ENCODE measurements at places on chromosomes 4 and X. TPM values are rescaled to one million over a fixed set of nuclear protein-coding genes. Genes with fewer than 3 reads are reported as not detected.
A peak's percentile ranks its signal among the peaks of the same experiment; 100 is the strongest.

LRIT3 gene
- 0.20 TPM for total RNA-seq

GSX2 gene
- not detected for total RNA-seq

GAGE12J gene
- total RNA-seq = not detected

IL1RAPL1 gene
- total RNA-seq = not detected

FMR1NB gene
- not detected for total RNA-seq

GRCh38 chrX:38993500-38993899 lies 192.2 kb downstream of the MID1IP1 start:
- no peak for DNase-seq
- H3K4me3 ChIP-seq = no peak overlapping the region
- H3K36me3 ChIP-seq = no peaks in the 10 kb centered on the region
- H3K27ac ChIP-seq = no peak overlapping the region

DNA sequence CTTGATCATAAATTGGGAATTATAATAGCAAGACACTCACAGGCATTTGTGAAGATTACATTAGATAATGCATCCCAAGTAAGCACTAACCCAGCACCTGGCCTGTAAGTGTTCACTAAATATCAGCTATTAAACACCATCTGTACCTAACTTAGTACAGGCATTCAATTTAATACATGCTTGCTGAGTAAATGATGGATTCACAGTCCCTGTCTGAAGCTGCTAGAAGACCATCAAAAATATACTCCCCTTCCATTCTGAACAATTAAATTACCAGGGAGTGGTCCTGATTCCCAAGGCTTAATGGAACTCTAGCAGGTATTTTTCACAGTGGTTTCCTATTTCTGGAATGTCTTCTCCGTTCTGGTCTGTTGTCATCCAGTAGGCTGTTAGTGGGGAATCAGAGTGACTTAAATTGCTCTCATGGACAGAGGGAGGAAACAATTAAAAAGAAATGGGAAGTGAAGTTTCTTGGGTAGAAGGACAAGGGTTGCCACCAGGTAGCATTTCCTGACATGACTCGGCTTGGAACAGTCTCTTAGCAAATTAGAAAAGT lies 233.9 kb downstream of the PTTG2 start:
- DNase-seq = no peak
- no peak overlapping the region for H3K4me3 ChIP-seq
- no peaks in the 10 kb centered on the region for H3K4me1 ChIP-seq
- no peaks in the 10 kb centered on the region for H3K36me3 ChIP-seq
- peaks cover 19% of the 10 kb centered on the region for H3K27me3 ChIP-seq

DNA sequence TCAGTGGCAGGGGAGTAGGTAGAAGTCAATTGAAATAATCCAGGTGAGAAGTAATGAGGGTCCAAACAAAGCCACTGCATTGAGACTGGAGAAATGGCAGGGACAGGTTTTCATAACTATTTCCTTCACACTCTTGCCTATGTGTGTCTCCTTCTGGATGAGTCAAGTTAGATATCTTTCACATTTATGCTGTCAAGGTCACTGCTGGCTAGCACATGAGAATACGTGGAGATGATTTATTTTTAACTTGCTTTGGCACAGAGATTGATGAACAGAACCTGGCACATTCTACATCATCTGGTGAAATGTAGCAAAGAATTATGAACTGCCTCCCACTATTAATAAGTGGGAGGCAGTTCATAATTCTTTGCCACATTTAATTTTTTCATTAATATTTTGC lies 66.7 kb upstream of the BOD1L1 start:
- no peaks in the 10 kb centered on the region for H3K4me1 ChIP-seq
- no peak for DNase-seq
- no peak overlapping the region for H3K4me3 ChIP-seq
- H3K36me3 ChIP-seq = no peaks in the 10 kb centered on the region

GRCh38 chr4:104860238-104861123 lies 286.2 kb upstream of the TET2 start:
- H3K27me3 ChIP-seq = peaks cover 16% of the 10 kb centered on the region
- DNase-seq = peak; percentile 54
- no peaks in the 10 kb centered on the region for H3K36me3 ChIP-seq
- H3K4me3 ChIP-seq = no peak overlapping the region

DNA sequence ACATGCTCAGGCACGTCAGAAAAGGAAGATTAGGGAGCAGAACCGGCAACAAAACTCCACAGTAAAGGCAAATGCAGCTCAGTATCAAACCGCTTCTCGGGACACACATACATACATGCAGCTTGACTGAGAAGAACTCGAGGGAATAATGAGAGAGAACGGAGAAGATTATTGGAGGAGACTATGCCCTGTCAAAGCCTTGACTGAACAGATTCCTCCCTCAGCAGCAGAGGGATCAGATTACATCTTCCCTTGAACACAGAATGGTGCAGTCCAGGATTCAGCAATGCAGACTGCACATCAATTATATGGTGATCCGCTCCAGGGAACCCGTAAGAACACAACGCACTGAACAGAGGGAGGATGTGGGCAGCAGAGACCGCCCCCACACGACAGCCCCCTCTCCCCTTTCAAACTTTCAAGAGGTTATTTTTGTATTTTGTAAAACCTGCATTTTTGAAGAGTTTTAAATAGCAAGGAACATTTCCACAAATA lies 183.2 kb downstream of the FBXW7 start:
- no peaks in the 10 kb centered on the region for H3K27me3 ChIP-seq
- H3K4me3 ChIP-seq = no peak overlapping the region
- H3K4me1 ChIP-seq = peaks cover 17% of the 10 kb centered on the region
- no peak overlapping the region for H3K27ac ChIP-seq
- H3K36me3 ChIP-seq = no peaks in the 10 kb centered on the region
- no peak for DNase-seq

DNA sequence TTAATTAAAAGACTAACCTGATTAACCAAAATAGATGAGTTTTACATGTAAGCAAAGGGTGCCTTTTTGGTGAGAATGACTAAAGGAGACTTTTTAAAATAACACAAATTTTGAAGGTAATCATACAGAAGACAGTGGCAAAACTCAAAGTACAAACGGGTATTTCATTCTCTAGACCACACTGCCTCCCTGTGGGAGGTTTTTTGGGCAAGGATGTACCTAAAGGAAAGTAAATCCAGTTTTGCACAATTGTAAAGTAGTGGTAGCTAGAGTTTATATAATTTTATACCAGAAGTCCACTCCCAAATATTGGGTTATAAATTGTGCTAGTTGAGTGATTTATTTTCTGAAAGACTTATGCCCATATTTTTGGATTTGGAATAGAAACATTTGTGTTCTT lies 201.0 kb downstream of the PAPSS1 start:
- DNase-seq = no peak
- H3K27me3 ChIP-seq = no peaks in the 10 kb centered on the region
- H3K36me3 ChIP-seq = no peaks in the 10 kb centered on the region
- H3K27ac ChIP-seq = no peak overlapping the region
- H3K4me1 ChIP-seq = no peaks in the 10 kb centered on the region

DNA sequence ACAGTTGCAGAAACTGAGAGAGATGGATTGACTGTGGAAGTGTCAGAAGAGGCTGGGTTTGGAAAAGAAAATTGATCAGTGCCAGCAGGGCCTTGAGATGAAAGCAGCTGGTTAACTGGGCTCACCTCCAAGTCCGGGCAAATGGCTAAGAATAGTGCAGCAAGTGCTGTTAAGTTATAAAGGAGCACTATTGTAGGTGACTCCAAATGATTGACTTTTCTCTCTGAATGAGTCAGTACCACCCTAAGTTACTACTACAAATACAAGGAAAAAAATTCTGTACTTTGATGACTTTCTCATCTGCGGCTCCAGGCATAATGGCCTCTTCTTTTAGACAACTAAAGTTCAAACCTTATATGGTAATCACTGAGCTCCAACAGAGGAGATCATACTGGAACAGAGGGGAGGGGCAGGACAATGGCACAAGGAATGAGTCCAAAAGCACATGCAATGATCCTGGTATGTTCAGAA lies 733.4 kb upstream of the INTU start:
- no peaks in the 10 kb centered on the region for H3K4me1 ChIP-seq
- no peak overlapping the region for H3K4me3 ChIP-seq
- H3K27ac ChIP-seq = no peak overlapping the region
- H3K36me3 ChIP-seq = no peaks in the 10 kb centered on the region
- no peaks in the 10 kb centered on the region for H3K27me3 ChIP-seq

DNA sequence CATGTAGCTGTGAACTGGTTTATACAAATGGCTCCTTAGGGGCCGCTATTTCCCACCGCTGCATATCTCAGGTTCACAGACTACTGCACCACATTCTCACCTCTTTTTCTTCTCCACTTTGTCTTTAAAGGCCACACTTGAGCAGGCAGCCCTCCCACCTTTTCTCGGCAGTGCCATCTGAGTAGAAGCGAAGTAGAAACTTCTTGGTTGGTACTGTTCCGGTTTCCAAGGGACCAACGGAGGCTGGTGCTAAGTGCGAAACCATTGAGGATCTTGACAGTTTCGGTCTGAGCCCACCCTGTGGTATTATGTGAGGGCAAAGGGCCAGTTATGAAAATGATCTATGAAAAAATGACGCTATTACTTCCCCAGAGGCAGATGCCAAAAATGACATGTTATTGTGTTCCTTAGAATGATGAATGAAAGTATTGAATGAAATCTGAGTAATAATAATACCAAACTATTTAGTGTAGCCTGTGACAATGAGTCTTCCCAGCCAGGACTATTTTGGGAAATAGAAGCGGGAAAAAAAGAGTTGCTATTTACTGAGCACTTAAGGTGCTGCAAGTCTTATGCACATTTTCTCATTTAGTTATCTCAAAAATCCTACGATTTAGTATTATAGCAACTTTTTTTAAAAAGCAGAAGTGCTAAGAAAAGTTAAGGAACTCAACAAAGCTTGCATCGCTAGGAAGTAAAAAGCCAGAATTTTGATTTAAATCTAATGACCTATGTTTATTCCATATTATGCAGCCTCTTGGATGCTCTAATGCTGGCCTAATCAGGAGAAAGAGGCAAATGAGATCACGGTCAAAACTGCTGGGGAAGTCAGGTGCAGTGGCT lies 29.6 kb upstream of the CHRNA9 start:
- peaks cover 92% of the 10 kb centered on the region for H3K4me1 ChIP-seq
- peak; percentile 35 for DNase-seq
- H3K27me3 ChIP-seq = no peaks in the 10 kb centered on the region

- no peak overlapping the region for H3K4me3 ChIP-seq
- no peak overlapping the region for H3K27ac ChIP-seq
- no peaks in the 10 kb centered on the region for H3K36me3 ChIP-seq
- peaks cover 2% of the 10 kb centered on the region for H3K27me3 ChIP-seq
- no peak for DNase-seq
- H3K4me1 ChIP-seq = no peaks in the 10 kb centered on the region
Measured at GRCh38 chr4:172947594-172947993, 221.0 kb upstream of the GALNT7 start.

- no peak for DNase-seq
- no peak overlapping the region for H3K27ac ChIP-seq
- H3K4me3 ChIP-seq = no peak overlapping the region
- H3K36me3 ChIP-seq = no peaks in the 10 kb centered on the region
- H3K27me3 ChIP-seq = no peaks in the 10 kb centered on the region
- no peaks in the 10 kb centered on the region for H3K4me1 ChIP-seq
Measured at GRCh38 chrX:128728943-128729342, 676.7 kb upstream of the ACTRT1 start.

Data from activated CD4-positive, alpha-beta T cell treated with anti-CD3 and anti-CD28 coated beads, Interleukin-2, amount 10 ng/mL, durations not matched to agents 7 days and 5 days (primary cell).